ENCODE measurements at places on chromosomes 3 and 15.

- DNase-seq: no peak
Observed at GRCh38 chr3:15796771-15797641, 773 bp downstream of the ANKRD28 start.

GRCh38 chr15:82062479-82063454, 16.9 kb upstream of the MEX3B start:
- DNase-seq: no peak

GRCh38 chr3:169939320-169939719, 27.3 kb upstream of the SEC62 start:
- DNase-seq: no peak

- no peak for DNase-seq
Observed at GRCh38 chr3:151976211-151977050, 103.0 kb downstream of the SUCNR1 start.

DNA sequence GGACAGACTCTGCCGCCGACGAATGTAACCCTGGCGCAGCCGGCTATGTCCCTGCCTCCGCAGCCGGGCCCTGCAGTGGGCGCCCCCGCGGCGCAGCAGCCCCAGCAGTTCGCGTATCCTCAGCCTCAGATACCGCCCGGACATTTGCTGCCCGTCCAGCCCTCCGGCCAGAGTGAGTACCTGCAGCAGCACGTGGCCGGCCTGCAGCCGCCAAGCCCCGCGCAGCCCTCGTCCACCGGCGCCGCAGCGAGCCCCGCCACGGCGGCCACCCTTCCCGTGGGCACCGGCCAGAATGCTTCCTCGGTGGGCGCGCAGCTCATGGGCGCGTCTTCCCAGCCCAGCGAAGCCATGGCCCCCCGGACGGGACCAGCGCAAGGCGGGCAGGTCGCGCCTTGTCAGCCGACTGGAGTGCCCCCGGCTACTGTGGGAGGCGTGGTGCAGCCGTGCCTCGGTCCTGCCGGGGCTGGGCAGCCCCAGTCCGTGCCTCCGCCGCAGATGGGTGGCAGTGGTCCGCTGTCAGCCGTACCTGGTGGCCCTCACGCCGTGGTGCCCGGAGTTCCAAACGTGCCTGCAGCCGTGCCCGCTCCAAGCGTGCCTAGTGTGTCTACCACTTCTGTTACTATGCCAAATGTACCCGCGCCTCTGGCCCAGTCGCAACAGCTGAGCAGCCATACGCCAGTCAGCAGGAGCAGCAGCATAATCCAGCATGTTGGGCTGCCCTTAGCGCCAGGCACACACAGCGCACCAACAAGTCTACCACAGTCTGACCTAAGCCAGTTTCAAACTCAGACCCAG, 2.4 kb downstream of the TSC22D2 start:
- peak; percentile 35 for DNase-seq

- no peak for DNase-seq
Observed at GRCh38 chr3:127702151-127702578, 29.4 kb downstream of the ABTB1 start.

DNA sequence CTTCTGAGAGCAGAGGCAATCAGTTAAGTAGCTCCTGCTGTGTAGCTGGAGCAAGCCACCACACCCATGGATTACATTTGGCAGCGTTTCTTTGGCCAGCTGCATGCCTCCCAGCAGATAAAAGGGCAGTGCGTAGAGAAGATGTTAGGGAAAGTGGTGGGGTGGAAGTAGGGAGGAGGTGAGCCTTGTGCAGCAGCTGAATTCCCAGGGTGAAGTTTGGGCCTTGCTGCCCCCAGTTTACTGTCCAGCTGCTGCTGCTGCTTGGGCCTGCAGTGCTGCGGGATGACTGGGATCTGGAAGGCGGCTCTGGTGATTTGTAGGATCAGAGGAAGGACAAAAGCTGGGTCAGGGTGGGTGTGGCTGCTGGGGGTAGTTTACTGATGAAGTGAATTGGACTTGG, 318.7 kb upstream of the C2CD4B start:
- DNase-seq: no peak

- DNase-seq: no peak
Observed at GRCh38 chr3:77195766-77196545, 156.1 kb downstream of the ROBO2 start.

- DNase-seq: no peak
Observed at GRCh38 chr3:152234657-152235375, 33.9 kb upstream of the MBNL1 start.

GRCh38 chr3:54889731-54890130, 38.1 kb downstream of the LRTM1 start:
- no peak for DNase-seq

- DNase-seq: no peak
Observed at GRCh38 chr3:123749711-123750110, 134.4 kb downstream of the MYLK start.

- DNase-seq: no peak
Observed at GRCh38 chr3:23928524-23928923, 11.6 kb downstream of the RPL15 start.

GRCh38 chr3:29271475-29271874, 9.4 kb upstream of the RBMS3 start:
- DNase-seq: no peak

- no peak for DNase-seq
Observed at GRCh38 chr3:194103983-194104751, 31.8 kb upstream of the HES1 start.

All from CD4-positive, alpha-beta memory T cell (primary cell).